ENCODE measurements at places on chromosomes 5 and 9.

DNA sequence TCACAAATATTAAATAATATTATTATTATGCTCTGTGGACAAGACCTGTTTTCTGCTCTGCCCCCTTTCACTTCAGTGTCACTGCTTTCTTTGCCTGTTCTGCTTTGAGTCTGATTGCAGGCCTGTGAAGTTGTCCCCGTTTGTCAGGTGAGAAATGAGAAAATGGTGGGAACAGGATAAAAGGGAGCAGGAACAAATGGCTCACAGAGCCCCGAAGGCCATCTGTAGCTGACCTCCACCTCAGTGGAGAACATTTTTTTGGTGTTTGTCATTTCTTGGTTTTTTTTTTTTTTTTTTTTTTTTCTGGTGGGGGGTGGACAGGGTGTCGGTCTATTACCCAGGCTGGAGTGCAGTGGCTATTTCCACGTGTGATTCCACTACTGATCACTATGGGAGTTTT is 13.2 kb upstream of the S100Z start:
- peak; percentile 19 for DNase-seq

DNA sequence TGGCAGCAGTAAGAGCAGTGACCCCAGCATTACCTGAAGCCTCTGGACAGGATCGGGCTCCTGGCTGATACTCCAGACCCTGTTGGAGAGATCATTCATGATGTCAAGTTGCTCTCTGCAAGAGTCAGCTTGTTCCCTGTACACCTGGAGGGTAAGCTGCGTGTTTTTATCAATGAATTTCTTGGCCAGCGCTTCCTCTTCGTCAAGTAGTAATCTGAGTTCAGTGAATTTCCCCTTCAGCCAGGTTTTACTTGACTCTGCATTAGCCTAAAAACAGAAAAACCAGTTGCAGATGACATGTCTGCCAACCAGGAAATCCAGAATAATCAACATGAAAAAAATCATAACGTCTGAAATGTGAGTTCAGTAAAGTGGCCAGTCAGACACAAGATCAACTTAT is 19.1 kb downstream of the TRIM14 start:
- DNase-seq: no peak

- no peak for DNase-seq
Measured at GRCh38 chr5:59850766-59851165, 42.8 kb downstream of the PDE4D start.

DNA sequence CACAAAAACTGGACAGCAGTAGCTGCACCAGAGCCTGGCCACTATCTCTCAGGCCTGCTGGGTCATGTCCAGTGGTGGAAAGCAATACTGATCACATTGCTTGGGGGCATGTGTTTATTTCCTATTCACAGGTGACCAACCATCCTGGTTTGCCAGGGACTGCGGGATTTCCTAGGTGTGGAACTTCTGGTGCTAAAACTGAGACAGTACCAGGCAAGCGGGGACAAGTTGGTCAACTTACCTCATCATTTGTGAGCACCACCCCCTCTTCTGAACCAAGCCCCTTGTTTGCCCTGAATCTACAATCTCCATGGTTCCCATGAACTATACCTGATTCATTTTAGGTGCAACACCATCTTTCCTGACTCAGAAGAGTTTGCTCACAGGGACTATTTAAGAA is 81.3 kb downstream of the TNC start:
- no peak for DNase-seq

- no peak for DNase-seq
Measured at GRCh38 chr9:132408521-132408920, 1.5 kb upstream of the CFAP77 start.

DNA sequence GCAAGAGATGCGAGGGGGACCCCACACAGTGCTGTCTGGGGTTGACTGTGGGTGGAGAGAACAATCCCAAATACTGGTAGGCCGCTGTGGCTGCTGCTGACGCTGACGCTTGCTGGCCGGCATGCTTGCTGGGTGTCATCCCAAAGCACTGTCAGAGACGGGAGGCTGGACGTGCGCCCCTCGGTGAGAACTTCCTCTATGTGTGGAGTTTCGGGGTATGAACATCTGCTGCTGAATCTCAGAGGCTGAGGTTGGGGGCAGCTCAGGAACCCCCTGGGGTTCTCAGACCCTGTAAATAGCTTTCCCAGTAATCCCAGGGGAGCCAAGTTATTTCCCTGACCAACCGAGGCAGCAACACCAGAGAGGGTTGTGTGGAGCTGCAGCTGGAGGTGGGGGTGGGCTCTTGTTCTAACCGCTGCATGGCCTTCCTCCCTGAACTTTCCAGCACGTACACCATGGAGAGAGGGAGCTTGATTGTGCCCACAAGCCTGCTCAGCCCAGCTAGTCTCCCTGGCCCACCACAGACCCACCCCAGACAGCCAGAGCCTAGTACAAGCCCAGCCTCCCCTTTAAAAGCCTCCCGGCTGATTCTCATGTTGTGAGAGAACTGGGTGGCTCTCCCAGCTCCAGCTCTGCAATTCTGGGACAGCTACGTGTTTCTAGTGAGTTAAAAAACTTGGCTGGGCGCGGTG is 21.8 kb upstream of the SLC12A7 start:
- no peak for DNase-seq

DNA sequence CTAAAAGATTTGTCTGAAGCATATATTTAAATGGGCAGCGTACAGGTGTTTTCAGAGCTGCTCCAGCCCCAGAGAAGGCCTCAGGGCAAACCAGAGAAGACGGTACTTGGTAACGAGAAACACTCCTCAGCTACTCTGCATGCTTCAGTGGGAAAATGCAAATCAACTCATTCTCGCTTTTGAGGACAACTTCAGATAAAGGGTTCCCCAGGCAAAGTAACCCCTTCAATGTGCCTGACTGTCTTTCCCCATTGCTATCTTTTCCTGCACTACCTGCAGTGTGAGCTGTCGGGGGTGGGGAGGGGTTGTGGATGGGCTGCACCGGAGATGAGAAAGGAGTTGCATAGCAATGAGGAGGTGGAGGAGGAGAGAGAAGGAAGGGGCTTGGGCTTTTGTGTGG is 339.7 kb upstream of the CLINT1 start:
- no peak for DNase-seq
